ENCODE measurements at places on chromosomes 4 and X.

DNA sequence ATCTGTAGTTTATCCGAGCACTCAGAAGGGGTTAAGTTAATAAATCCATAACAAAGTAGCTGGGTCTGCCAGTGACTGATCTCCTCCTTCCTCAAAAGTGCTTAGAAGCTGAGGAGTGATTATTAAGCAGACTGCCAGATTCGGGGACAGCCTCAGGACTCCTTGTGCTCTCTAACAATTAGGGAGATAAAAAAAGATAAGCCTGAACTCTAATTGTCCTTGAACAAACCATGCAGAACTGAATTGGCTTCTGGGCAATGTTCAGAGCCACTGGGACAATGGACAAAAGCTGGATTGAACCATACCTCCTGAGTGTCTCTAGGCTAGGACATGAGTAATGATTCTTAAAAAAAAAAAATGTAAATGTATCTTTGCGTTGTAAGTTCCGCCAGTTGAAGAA lies 22.7 kb upstream of the GRPR start:
- no peak for DNase-seq

GRCh38 chr4:155629956-155630355 lies 36.7 kb upstream of the GUCY1A1 start:
- no peak for DNase-seq

- no peak for DNase-seq
These were observed 2.7 kb downstream of the UTP14A start for GRCh38 chrX:129908636-129909035.

- DNase-seq = no peak
These were observed 648.7 kb upstream of the DIPK2B start for GRCh38 chrX:45849261-45849862.

GRCh38 chrX:41730081-41730480 lies 6.1 kb downstream of the GPR82 start:
- DNase-seq = no peak

- no peak for DNase-seq
These were observed 2.2 kb downstream of the PLXNA3 start for GRCh38 chrX:154460326-154460725.

DNA sequence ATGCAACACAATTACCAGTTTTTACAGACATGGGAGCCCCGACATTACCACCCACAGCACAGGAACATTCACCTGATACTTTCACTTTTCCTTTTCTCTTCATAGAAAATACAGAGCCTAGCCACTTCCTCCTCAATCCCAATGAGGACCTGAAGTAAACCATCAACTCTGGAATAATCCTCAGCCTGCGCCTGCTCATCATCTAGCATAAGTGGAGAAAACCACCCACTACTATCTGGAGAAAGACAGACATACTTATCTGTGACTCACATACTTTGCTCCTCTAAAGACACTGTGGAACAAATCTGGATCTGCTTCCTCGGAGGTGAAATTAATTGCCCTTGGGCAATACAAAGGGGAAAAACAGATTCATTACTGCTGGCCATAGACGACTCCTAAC lies 47.8 kb downstream of the ZCCHC13 start:
- no peak for DNase-seq

DNA sequence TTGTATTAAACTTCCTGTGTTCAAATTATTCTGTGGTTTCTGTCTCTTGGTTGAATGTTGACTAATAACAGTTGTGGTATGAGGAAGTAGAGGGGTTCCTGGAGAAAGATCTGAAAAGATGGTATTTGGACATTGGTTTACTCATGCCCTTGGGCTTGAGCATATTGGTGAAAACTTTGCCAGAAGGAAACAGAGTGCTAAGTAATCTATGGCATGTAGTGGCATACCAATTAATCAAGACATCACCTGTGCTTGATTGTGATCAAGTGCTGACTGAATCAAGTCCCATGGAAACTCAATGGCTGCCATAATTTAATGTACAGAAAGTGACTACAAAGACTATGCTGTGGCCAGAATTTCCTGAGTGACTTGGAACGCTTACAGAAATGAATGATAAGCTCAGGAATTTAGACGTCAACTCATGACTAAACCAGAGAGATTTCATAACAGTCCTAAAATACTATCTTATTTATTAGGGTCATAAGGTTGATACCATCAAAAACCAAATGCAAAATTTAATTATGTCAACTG lies 2062.9 kb downstream of the ARAP2 start:
- DNase-seq = no peak

DNA sequence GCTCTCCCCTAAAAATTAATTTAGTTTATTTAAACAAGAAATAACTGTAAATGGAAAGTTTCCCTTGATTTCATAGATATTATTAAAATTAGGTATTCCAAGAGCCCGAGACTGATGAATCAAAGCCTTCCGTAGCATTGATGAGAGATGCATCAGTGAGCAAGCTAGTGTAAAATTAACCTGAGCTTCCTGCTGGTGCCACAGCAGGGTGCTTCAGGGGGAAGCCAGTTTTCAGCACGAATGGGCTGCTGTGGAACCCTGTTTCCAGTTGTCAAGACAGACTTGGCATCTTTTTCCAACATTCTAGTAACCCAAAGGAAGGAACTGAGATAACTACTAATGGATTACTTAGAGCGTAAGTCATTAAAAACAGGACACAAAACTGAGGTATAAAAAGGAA lies 221.7 kb downstream of the RBMX2 start:
- DNase-seq = no peak

- DNase-seq = no peak
These were observed 187.6 kb downstream of the RAPGEF2 start for GRCh38 chr4:159290321-159291030.

DNA sequence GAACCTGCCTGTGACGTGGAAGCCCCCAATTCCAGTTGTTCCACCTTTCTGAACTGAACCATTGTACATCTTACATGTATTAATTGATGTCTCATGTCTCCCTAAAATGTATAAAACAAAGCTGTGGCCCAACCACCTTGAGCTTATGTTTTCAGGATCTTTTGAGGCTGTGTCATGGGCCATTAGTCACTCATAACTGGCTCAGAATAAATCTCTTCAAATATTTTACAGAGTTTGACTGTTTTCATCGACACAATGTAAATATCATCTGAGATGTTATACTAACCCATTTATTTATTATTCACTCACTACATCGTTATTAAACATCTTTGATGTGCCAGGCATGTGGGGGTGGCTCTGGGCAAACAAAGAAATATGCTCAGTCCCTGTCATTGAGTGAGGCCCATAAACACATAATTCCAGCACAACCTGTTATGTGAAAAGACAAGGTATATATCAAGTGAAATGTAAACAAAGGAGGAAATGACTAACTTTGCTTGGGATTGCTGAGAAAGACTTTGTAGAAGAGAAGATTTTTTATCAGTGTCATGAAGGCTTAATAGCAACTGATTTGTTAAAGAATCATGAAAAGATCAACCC lies 34.5 kb upstream of the PPM1K start:
- no peak for DNase-seq

GRCh38 chrX:13824746-13825145 lies 7.9 kb upstream of the GPM6B start:
- no peak for DNase-seq

DNA sequence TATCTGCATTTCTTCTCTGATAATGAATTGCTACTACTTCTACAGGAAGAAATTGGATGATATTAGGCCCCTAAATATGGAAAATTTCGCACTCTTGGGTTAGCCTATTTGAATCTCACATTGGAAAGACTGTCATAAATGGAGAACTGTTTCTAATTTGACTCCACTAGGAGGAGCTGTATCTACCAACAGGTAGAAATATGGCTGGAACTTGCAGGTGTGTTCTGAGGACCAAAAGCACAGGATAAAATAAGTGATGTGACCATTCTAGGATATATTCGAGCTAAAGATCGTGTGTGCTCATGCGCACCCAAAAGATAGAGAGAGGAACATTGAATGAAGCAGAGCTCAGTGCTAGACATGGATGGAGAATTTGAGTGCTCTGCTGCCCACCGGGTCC lies 4.8 kb upstream of the NKAP start:
- no peak for DNase-seq

All from ELF-1 (cell line).